ENCODE measurements at places on chromosomes 11 and 22. TPM values are rescaled to one million over a fixed set of nuclear protein-coding genes. Genes with fewer than 3 reads are reported as not detected.
A peak's percentile ranks its signal among the peaks of the same experiment; 100 is the strongest.

SCO2 gene
- total RNA-seq = 2.4 TPM

RFPL3 gene
- not detected for total RNA-seq

MMP7 gene
- total RNA-seq = not detected

DNA sequence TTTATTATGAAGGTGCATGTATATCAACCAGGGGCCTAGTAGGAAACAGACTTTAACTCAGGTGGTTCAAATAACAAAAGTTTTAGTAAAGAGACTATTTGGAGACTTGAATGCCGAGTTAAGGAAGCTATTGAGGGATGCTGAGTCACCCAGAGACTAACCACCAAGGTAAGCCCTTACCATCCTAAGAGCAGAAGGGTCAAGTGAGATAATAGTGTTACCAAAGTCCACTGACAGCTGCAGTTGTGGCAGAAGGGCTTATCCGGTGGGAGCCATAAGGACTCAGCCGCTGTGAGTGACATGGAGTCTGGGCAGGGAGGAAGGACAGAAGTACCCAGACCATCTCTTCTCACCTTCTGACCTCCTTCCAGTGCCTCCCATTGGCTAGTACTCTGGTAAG lies 134.0 kb downstream of the INSC start:
- DNase-seq = no peak

GRCh38 chr11:69620683-69621290 lies 20.2 kb upstream of the CCND1 start:
- no peak for DNase-seq

DNA sequence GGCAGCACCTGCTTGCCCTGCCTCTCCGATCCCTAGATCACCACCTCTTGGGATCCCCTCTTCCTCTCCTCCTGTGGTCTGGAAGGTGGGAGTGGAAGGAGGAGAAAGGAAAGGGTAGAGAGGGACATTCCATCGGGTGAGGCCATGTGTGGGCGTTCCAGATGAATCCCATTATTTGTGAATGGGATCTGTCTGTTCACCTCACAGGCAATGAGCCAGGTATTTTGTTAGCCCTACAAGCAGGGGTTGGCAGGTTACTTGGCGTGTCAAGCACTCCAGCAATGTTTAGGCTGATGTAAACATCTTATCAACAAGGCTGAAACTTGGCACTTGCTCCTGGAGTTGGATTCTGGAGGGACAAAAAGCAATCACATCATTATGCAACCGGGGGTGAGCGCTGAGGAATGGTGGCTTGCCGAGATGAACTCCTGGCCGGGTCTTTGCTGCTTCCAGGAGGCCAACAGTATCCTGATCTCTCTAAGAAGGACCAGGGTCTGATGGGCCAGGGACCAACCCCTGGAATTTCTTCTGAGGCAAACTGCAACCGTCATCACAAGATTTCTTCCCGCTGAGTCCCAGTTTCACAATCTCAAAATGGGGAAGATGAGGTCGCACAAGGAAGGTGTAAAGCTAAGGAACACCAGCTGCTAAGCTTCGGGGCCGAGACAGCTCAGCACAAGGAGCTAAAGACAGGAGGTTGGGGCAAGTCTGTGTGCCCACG lies 7.8 kb downstream of the ADAMTS8 start:
- peak; percentile 46 for DNase-seq

GRCh38 chr11:45252134-45252856 lies 33.8 kb downstream of the SYT13 start:
- DNase-seq = peak; percentile 73

GRCh38 chr11:6333095-6333494 lies 12.8 kb upstream of the CAVIN3 start:
- DNase-seq = no peak

DNA sequence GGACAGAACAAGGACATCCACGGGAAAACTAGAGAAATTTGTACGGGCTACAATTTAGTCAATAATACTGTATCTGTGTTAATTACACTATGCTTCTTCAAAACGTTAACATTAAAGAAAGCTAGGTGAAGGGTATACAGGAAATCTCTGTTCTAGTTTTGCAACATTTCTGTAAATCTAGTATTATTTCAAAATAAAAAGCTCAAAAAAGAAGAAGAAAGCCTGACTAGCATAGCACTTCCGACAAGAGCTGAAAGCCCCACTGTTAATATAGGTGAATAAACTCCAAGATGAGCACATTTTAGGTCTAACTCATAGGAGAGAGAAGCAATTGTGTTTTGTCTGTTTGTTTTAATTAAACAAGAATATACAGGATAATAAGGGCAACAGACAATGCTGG lies 299.7 kb downstream of the TTC28 start:
- DNase-seq = no peak

- DNase-seq = no peak
Measured at GRCh38 chr22:46977656-46978343, 215.3 kb downstream of the TBC1D22A start.

DNA sequence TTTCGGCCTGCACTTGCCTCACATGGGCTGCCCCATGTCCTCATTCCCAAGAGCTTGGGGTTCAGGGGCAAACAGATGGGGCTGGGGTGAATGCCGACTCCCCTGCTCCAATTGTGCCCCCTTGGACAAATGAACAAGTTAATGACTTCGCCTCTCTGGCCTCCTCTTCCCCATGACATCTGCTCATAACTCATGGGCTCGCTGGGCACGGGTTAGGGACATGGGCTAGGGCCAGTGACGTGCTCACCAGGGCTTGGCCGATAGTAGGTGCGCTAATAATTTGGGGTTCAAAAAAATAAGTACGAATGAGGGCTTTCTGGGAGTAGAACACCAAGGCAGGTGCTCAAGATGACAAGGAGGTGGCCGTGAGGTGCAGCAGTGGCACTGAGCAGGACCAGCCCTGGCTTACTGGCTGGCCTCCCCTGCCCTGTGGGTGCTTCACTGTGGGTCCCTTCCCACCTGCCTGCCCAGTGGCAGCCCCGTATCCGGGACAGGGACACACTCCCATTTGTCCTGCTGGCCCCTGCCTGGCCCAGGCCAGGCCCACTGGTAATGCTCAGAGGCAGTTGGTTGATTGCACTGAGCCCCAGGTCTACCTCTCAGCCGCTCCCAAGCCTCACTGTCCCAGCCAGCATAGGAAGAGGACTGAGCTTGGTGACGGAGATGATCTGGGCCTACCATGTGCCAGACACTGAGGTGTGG lies 12.3 kb downstream of the CBX6 start:
- DNase-seq = no peak

DNA sequence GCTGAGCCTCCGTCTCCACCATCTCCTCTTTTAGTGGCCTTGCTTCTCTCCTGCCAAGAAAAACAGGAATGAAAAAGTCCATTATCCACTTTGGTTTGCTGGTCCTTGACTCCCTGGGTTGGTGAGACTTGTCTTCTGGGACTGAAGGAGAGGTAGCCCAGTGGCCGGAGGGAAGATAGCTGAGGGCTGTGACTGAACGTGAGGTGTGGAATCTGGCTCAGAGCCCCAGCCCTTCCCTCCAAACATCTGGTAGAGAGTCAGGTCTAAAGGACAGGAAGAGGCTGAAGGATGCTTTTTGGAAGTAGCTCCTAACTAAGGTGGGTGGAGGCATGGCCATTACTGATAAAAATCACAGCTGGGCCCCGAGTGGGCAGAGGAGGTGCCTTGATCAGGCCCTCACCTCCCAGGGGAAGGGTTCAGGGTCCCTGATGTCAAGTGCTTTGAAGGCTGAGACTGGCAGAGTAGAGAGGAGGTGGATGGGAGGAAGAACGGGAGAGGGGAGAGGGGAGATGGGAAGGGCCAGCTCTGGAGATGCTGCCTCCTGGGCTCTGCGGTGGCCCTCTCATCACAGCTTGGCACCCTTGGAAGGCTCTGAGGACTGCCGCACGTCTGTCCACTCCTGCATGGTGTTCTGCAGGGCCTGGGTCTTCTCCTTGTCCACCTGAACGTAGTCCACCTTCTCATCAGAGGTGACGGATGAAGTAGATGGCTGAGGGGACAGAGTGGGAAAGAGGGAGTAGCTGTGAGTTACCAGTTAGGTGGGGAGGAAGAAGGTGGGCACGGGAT lies 30.2 kb downstream of the USP35 start:
- no peak for DNase-seq
